ENCODE measurements at places on chromosomes 3 and 15.
A peak's percentile ranks its signal among the peaks of the same experiment; 100 is the strongest.

- no peak for DNase-seq
Observed at GRCh38 chr15:64566629-64567427, 106.5 kb downstream of the ZNF609 start.

GRCh38 chr15:82803793-82804574, 1.9 kb downstream of the FSD2 start:
- no peak for DNase-seq

DNA sequence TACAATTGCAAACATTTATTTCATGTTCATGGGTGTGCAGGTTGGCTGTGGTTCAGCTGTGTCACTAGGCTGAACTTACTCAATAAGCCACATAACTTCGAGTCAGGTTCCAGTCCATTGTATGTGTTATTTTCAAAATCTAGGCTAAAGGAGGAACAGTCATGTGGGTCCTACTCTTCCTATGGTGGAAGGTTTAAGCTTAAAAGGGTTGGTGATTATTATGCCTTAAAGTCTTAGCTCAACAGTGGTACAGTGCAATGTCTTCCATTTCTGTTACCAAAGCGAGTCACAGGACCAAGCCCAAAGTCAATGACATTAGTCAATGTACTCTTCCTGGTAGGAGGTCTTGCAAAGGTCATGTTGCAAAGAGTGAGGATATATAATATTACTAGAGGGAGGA, 78.2 kb downstream of the ATG7 start:
- no peak for DNase-seq

GRCh38 chr3:127088511-127089351, 104.2 kb upstream of the PRR23E start:
- DNase-seq = no peak

DNA sequence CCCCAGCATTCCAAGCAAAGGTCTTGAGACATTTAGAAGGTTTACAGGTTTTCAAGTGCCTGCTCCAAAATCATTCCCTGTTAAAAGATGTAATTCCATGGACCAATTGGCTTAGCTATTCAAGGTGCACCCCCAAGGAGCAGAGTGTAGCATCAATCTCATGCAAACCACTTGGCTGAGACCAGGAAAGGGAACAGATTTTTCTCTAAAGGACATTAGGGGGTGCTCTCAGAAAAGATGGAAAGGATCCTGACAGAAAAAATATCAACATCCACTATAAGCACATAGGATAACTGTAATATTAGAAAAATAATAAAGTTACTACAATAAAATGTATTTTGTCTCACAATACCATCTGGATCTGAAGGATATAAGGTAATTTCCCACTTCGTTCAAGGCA, 328.0 kb upstream of the CDIN1 start:
- no peak for DNase-seq

GRCh38 chr15:90644952-90645725, 72.0 kb upstream of the BLM start:
- DNase-seq = no peak

DNA sequence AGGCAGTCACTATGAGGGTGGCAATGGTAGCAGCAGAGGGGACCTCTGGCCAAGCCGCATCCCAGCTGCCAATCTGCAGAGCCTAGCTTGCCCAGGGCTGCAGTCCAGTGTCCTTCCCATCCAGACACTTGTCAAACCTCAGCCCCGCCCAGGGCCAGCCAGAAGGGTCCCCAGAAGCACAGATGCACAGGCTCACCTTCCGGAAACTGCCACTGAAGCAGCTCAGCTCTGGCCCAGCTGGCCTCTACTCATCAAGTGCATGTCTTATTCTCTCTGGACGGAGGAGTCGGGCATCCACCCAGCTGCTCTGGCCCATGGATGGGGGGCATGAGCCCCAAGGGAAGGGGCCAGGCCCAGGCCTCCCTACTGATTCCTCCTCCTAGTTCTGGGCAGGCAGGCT, 69.2 kb downstream of the DNAJB8 start:
- no peak for DNase-seq

DNA sequence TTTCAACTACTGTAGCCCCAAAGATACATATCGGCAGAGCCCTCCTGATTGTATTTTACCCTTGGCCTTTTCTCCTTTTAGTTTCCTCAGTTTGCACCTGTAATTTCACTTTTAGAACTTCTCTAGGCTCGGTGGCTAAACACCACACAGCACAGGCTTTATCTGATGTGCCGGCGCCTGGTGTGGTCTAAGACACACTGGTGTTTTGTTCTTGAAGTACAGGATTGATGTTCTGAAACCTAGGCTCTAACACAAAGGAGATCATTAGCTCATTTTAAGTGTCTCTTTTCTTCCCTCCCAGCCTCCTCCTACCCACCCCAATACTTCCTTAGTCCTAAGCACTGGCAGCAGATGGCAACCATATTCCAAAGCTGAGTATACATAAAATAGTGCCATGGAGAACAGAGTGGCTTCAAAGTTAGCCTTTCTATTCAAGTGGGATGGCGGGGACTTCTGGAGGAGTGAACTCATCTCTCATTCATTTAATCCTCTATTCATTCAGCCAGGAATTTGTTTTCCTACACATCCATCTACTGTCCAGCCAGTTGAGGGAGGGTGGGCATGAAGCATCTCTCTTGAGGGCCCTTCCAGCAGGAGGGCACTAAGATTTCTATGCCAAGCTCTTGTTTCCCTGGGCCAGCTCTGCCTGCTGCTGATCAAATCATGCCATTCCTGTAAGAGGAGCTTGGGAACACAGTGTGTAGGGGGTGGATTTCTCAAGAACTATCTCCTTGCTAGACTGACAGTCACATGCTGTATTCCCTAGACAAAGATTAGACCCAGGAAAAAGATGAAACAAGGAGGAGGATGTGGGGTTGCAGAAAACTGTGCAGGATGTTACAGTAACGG, 71.2 kb downstream of the TIGIT start:
- DNase-seq = no peak

DNA sequence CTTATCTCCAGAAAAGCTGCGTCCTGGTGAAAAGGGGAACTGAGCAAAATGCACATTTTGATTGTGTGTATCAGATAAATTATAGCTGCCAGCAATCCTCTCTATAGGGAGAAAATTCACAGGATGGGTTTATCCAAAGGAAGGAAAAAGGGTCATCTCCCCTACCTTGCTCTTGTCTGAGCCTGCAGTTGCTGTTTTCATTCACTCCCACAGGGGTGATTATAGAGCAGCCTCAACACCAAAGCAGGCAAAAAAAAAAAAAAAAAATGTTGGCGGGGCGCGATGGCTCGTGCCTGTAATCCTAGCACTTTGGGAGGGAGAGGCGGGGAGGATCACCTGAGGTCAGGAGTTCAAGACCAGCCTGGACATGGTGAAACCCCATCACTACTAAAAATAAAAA, 333.7 kb downstream of the ROBO2 start:
- no peak for DNase-seq

DNA sequence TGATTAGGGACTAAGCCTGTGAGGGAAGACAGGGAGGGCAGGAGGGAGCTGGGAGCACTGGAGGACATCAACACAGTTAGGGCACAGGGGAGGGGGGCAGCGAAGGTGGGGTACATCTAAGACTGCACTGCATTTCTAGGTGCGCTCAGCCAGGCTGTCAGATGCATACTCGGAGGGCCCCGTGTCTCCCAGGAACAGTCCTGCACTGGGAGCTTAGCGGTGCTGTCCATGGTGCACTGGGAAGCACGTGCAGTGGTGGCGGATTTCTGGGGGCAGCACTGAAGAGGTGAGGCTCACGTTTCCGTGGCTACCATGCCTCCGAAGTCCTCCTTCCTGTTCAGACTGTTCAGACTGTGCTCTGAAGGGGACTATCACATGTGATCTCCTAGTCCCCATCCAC, 54.4 kb downstream of the ROPN1B start:
- peak; percentile 22 for DNase-seq

- DNase-seq = no peak
Observed at GRCh38 chr3:183448369-183449128, 20.1 kb upstream of the MCF2L2 start.

DNA sequence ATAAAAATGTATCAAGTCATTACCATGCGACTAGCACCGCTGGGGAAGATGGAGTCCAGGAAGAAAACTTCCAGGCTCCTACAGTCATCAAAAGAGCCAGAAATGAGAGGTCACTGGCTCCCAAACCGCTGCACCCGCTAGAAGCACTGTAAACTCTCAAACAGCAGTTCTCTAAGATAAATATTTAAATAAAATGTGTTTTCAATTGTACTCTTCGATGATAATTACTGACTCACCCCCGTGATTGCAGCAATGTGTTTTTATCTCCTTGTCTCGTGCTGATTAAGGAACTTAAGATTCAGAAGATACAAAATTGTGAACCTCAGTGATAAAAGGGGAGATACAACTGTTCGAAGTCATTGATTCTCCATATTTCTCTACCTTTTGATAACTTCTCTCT, 45.8 kb upstream of the FOXP1 start:
- no peak for DNase-seq

GRCh38 chr3:88301273-88301995, 151.7 kb downstream of the C3orf38 start:
- DNase-seq = no peak

DNA sequence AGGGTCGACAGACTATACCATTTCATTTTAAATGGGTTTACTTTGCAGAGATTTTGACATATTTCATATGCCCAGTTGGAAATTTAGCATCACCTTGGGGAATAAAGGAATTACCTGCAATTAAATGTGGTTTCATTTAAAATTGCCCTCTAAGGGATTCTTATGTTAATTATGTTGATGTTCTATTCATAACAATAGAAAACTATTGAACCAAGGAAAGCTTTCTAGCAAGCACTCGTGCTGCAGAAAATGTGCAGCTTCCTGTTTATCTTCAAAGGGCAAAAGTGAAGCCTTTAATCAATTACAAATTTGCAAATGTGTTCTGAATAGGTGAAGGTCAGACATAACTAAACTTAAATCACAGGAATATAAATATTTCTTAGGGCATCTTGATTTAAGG, 352.1 kb downstream of the CHST2 start:
- DNase-seq = no peak

DNA sequence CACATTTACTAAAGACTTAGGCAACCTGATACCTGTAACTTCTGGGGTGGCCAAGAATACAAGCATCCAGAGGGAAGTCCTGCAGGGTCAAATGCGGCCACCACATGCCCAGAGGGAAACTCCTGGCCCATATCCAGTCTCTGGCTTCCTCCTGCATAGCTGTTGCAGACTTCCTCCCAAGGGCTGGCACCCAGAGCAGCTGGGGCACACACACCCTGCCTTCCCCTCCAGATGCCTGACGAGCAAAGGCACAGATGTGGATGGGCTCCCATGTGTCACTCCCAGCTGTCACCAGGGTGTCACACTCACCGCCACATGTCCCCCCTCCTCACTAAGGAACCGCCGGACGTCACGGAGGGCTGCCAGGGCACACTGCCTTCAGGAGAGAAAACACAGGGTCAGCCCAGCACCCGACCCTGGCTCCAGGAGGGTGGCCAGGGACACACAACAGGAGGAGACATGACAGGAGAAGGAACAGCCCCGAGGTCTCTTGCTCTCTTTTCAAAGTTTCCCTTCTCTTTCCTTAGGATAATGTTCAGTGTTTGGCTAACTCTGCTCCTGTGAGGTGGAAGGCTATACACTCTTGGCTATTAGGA, 13.2 kb downstream of the PFKFB4 start:
- no peak for DNase-seq

DNA sequence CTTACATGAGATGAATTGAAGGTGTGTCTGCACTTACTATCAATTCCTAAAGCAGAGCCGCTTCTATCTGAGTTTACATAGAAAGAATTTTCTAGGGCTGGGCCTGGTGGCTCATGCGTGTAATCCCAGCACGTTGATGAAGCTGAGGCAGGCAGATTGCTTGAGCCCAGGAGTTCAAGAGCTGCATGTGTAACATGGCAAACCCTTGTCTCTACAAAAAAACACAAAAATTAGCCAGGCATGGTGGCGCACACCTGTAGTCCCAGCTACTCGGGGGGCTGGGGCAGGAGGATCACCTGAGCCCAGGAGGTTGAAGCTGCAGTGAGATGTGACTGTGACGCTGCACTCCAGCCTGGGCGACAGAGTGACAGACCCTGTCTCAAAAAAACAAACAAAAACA, 18.1 kb upstream of the ATP13A3 start:
- no peak for DNase-seq

- DNase-seq = no peak
Observed at GRCh38 chr3:138455801-138456716, 21.6 kb downstream of the ESYT3 start.

- DNase-seq = no peak
Observed at GRCh38 chr3:113698956-113699355, 2.5 kb upstream of the USF3 start.

GRCh38 chr15:67850994-67851571, 11.2 kb upstream of the RNU6-1 start:
- no peak for DNase-seq

DNA sequence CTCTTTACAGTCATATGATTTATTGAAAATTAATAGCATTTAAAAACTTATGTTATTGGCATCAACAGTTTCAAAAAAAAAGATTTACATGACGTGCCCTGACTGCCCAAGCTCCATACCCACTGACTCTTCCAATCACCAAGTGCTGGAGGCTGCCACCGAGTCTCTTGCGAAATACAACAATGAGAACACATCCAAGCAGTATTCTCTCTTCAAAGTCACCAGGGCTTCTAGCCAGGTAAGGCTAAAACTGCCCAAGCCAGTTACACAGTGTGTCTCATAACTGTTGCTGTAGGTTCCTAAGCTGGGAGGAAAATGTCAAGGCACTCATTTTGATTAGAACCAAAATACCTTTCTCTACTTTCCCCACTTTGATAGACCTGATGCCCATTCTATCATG, 4.5 kb downstream of the FETUB start:
- no peak for DNase-seq

GRCh38 chr3:128794067-128794768, 68.2 kb downstream of the RAB7A start:
- DNase-seq = peak; percentile 57

GRCh38 chr3:28595372-28595771, 246.7 kb upstream of the AZI2 start:
- DNase-seq = no peak

DNA sequence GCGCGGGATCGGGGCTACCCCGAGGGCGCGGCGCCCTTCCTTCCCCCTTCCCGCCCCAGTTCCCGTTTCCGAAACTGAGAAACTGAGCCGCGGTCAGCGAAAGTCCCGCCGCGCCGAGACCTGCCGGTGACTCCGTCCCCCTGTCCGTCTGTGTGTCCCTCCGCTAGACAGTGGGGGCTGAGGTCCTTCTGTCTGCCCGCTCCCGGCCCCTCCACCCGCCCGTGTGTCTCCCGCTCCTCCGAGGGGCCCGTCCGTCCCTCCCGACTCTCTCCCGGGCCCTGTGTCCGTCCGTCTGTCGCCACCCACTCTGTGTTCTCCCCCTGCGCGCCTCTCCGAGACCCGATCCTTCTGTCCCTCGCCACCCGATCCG, 426 bp downstream of the PRKCD start:
- no peak for DNase-seq

DNA sequence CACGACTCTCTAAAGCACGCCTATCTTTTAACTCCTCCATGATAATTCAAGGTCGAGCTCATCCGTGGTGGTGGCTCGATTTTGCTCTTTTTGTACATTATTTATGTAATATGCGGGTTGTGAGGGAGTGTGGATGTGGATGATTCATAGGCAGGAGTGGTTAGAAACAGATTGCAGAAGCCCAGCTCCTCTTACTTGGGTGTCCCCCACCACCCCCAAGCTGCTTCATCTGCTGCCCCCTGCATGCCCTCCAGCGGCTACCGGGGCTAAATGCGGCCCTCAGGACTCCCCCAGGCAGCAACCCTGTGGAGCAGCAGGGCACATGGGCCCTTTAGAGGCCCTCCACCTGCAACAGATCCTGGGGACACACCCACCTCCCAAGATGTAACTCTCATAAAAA, 111.5 kb upstream of the SELENOK start:
- DNase-seq = no peak

Measured in stimulated activated effector memory CD8-positive, alpha-beta T cell treated with anti-CD3 and anti-CD28 coated beads, Interleukin-12 subunit alpha, Interleukin-12 subunit beta, amount 100 ng/mL, for 72 hours (primary cell).